ENCODE measurements at places on chromosomes 7 and 10.

- DNase-seq, result no peak
Measured at GRCh38 chr10:132449811-132450181, 52.8 kb downstream of the PWWP2B start.

DNA sequence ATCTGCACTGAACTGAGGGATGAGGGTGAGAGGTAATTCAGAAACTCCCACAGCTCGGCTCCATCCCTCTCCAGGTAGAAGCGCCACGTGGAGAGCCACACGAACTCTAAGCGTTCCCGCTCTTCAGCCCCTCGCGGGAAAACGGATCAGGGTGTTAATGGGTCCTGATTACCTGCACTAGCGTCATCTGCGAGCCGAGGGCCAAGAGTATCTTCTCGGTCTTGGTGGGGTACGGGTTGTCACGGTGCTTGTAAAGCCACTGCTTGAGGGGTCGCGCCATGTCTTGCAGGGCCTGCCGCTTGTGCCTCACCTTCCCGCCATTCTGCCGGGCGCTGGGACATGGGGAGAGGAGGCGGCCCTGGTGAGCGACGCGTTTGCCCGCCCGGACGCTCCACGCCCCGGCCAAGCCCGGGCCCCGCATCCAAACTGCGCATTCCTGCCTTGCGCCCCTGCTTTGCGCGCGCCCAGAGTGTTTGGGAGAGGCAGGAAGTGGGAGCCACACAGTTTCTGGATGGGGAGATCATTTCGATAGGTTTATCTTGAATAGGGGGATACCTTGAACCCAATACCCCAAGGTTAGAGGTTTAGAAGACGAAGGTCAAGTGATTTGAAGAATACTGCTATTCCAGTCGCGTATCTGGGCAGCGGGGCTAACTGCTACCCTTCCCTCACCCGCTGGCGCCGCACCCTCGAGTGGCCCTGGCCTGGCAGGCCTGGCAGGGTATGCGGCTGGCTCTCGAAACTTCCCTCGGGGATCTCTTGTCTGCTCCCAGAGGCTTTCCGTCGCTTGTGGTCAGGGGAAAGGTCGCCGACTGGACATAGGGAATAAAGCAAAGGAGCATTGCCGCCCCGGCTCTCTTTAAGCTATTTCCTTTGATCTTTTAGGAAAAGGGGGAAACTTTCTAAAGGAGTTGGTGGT lies 4.2 kb downstream of the MKX start:
- no peak for DNase-seq

- no peak for DNase-seq
Measured at GRCh38 chr10:34520084-34520483, 295.0 kb downstream of the PARD3 start.

- DNase-seq, result no peak
Measured at GRCh38 chr10:59557052-59557451, 152.6 kb downstream of the SLC16A9 start.

DNA sequence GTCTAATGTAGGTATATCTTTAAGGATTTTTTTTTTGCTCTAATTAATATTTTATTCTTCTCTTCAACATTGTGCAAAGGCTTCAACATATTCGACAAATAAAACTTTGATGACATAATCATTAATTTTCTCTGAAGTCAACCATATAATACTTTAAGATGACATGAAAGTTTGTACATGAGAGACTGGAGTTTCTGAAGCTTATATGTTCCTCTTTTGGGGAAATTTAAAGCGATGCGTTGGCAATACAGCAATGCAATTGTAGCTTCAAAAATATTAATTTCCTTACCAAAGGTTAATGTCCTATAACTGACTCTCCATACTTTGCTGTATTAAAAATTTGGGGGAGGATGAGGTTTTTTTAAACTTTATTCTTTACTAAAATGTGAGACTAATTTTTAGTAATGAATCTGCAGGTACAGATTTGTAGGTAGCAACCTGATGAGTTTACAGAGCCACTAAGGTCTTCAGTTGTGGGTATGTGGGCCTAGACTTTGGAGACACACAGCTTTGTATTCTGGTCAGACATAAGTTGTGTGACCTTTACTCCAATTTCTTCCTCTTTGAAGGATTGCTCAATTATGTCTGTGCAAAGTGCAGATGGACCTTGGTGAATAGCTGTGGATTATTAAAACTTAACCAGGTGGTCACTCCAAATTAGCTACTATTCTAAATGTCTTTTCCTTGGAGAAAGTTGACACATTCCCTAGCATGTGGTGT lies 18.0 kb upstream of the LIPA start:
- no peak for DNase-seq

GRCh38 chr10:28520346-28520745 lies 12.6 kb upstream of the WAC start:
- DNase-seq, result no peak

- DNase-seq, result no peak
Measured at GRCh38 chr10:76388321-76389023, 957.0 kb downstream of the LRMDA start.

GRCh38 chr7:149768931-149769330 lies 4.5 kb downstream of the ZNF467 start:
- DNase-seq, result no peak

- DNase-seq, result no peak
Measured at GRCh38 chr10:109726473-109726872, 196.8 kb downstream of the XPNPEP1 start.

DNA sequence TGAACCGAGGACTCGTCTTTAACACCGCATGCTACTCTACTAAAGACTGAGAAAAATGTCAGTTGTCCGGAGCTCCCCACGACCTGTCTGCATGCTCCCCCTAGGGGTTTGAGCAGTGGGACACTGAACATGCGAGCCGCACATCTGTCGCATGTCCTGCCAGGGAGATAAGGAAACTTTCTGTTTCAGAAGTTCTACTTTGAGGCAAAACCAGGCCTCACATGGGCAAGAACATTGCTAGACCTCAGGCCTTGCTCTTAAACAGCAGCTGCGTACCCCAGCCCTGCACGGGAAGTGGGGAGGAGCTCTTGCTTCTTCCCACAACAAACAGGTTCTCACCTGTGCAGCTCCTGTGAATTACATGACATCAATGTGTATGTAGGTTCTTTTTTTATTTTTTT lies 30.3 kb upstream of the HERPUD2 start:
- peak; percentile 18 for DNase-seq

DNA sequence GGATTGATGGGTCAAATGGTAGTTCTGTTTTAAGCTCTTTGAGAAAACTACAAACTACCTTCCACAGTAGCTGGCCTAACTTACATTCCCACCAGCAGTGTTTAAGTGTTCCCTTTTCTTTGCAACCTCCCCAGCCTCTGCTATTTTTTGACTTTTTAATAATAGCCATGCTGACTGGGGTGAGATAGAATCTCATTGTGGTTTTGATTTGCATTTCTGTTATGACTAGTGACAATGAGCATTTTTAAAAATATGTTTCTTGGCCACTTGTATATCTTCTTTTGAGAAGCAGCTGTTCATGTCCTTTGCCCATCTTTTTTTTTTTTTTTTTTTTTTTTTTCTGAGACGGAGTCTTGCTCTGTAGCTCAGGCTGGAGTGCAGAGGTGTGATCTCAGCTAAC lies 155.2 kb upstream of the BMPER start:
- no peak for DNase-seq

- DNase-seq, result no peak
Measured at GRCh38 chr7:132028144-132028920, 471.9 kb upstream of the PODXL start.

GRCh38 chr7:101511965-101512364 lies 117.1 kb downstream of the MYL10 start:
- DNase-seq, result no peak

DNA sequence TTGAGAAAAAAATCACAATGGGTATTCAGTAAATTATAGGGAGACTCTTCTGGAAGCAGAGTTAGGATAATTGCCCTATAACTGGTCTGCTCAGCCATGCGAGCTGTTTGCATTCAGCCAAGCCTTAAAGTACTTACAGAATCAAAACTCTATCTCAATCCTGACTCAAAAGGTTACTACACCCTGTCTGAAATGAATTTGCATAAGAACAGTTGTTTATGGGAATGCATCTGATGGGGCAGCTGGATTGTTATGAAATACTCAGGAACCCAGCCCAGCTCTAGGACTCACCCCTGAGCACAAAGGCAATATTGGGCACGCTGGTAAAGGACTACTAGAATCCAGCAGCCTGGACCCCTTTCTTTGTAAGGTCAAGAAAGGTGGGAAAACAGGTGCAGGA lies 38.8 kb downstream of the AKR1B15 start:
- DNase-seq, result no peak

All from activated CD4-positive, CD25-positive, alpha-beta regulatory T cell treated with anti-CD3 and anti-CD28 coated beads, Interleukin-2, amount 50 U/mL, for 16 hours (primary cell).